Naive thymus-derived CD8-positive, alpha-beta T cell (primary cell): ENCODE measurements at places on chromosomes 11 and 22. TPM values are rescaled to one million over a fixed set of nuclear protein-coding genes. Genes with fewer than 3 reads are reported as not detected.
A peak's percentile ranks its signal among the peaks of the same experiment; 100 is the strongest.

- no peak for DNase-seq
Measured at GRCh38 chr11:47163898-47164297, 12.8 kb downstream of the ARFGAP2 start.

GRCh38 chr11:61342207-61342803 lies 9.3 kb downstream of the TKFC start:
- no peak for DNase-seq

- no peak for DNase-seq
Measured at GRCh38 chr11:12725863-12726682, 51.9 kb downstream of the TEAD1 start.

DNA sequence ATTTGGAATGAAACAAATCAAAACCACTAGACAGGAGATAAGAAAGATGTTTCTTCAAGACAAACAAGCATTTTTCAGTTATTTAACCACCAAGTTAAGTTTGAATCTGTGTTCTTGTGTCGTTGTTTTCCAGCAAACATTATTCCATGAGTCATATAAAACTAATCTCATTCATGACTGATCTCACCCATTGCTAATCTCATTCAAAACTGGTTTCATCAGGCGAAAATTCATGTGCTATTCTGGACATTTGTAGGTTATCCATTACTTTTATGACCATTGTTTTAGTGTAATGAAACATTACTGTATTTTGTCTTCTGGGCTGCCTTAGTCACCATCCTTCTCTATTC lies 221.8 kb downstream of the DDX10 start:
- no peak for DNase-seq

FBLN1 gene
- not detected for polyA plus RNA-seq

BSX gene
- polyA plus RNA-seq, result not detected

VWCE gene
- polyA plus RNA-seq, result not detected

APOA1 gene
- 0.19 TPM for polyA plus RNA-seq

DNA sequence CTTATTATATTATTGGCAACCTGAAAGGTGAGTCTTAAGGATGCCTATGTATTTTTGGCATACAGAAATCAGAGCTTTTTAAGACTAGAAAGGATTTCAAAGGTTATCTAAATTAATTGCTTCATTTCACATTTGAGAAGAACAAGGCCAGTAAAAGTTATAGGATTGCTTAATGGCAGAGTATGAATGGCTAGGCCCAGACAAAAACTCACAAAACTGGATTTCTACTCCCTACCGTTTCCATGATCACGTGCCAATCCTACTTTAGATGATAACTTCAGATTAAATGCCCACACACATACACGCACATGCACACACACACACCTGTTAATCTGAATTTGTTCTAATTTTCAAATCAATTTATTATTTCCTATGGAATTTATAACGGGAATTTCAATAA lies 1.8 kb upstream of the PDE3B start:
- DNase-seq, result no peak

DNA sequence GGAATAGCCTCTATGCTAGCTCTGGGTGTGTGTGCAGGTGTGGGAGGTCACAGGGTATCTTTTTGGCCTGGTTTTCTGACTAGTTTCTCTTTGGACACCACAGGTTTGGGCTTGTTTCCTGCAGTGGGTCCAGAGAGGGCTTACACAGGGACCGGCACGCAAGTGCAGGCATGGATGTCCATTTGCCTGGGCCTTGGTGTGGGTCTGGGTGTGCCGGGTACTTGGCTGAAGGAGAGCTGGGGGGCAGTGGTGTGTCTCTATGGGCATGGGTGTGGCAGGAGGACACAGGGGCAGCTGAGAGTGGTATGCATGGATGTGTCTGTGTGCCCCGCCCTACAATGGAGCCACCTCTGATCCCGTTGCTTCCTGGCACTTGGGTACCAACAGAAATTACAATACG lies 7.5 kb upstream of the KCNJ11 start:
- DNase-seq, result no peak

SMIM35 gene
- polyA plus RNA-seq, result 0.60 TPM

- no peak for DNase-seq
Measured at GRCh38 chr11:45225277-45225676, 60.9 kb downstream of the SYT13 start.

TMEM191C gene
- 1.5 TPM for polyA plus RNA-seq

DNA sequence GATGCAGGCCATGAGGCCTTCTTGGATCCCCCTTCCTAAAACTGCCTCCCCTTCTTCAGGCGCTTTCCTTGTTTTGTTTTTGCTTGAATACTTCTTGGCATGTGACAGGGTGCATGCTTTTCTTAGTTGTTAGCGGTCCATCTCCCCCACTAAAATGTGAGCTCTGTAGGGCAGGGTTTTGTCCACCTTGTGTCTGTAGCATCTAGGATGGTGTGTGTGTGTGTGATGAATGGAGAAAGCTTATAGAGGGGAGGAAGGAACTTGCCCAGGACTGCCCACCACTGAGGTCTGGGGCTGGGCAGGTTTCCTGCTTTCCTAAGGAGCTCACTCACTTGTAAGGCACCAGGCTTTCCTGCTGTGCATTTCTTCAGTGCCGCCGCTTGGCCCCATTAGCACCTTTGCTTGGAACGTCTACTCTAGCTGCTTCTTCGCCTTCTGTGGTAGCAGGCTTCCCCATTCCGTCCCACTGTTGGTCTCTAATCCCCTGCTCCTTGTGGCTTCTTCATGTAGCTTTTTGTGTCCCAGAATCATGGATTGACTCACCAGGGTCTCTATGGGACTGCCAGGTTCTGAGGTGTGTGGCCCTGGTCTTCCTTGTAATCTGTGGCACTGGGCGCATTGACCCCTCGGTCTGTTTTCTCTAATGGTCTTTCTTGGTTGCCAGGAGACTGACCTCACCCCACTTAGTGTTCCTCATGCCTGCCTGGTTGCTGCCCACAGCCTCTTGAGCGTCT lies 3.3 kb downstream of the DGCR8 start:
- DNase-seq, result no peak

OR5J2 gene
- polyA plus RNA-seq, result not detected

- no peak for DNase-seq
Measured at GRCh38 chr11:73012121-73012863, 129.8 kb downstream of the FCHSD2 start.

C11orf91 gene
- polyA plus RNA-seq, result not detected

DNA sequence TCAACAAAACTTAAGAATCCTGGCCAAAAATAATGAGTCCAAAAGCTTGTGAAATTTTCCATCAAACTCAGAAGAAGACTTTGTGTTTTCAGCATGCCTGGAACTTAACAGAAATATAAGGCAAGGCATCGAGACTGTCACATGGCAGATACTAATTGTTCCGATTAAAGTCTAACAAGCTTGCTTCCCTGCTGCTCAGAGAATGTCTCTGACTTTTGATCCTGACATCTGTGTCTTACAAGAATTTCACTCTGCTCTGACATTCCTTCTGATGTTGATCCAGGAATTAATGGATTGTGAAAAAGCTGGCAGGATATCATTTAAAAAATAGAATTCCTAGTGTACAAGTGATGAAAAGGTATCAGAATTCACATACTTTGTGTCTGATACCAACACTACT lies 170.2 kb downstream of the DCDC1 start:
- DNase-seq, result no peak

- DNase-seq, result no peak
Measured at GRCh38 chr11:100600941-100601340, 86.1 kb upstream of the ARHGAP42 start.

DNA sequence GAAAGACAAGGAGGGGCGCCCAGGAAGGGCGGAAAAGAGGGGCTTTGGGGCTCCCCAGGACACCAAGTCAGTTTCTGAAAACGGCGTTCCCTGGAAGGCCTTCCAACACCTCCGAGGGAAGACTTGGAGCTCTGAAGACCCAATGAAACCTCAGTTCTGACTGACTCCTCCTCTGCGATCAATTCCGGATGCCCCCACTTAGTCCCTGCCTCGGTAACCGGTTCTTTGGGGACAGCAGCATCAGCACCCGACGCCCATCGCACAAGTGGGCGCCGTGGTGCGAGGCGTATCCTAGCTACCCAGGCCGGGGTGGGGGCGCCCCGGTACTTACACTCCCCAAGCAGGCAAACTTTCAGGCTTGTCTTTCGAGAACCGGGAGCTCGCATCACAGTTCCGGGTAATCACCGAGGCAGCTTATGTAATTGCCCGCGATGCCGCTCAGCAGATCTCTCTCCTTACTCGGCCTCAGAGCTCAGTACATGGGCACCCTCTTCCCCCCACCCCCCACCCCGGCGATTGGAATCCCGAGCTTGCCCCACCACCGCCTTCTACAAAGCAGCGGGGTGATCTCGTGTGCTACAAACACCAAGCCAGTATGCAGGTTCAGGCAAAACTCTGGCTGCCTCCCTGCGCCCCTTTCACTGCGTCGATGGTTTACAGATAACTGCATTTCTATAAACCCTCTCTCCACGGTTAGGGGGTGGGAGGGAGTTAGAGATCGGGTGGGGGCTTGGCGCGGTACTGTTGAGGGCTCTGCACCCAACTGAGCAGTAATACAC lies 2.0 kb downstream of the TENM4 start:
- no peak for DNase-seq

DNA sequence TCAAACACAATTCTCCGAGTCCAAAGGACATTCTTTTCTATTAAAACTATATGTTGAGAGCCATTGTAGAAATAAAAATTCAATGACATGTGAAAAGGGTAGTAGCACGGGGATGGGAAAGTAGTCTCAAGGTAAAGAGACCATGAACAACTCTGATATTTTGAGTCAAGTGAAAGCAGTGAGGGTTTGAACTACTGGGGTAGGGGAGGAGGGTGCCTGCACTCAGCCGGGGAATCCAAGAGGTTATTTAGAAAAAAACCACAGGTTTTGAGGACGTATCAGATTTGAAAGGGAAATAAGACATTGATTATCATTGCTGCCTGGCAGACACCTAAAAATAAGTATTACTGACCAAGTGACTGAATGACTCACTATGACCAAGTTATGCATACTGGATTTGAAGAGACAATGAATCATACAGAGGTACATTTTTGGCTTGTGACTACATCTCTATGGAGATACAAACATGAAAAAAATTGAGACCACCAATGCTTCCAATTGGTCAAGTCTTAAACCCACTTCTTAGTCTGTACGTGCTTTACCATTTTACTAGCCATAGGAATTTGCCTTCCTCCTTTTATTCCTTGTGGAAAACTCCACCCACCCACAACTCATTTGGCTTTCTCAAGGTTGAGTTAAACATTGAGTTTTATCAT lies 2.2 kb upstream of the OR52H1 start:
- DNase-seq, result no peak

CLMP gene
- 0.12 TPM for polyA plus RNA-seq

GRCh38 chr11:129223260-129223659 lies 31.1 kb upstream of the ARHGAP32 start:
- no peak for DNase-seq

GRCh38 chr11:17827006-17827405 lies 92.4 kb downstream of the KCNC1 start:
- DNase-seq, result no peak

ADM2 gene
- polyA plus RNA-seq, result 0.21 TPM

CRYBA4 gene
- polyA plus RNA-seq, result 0.43 TPM

CATSPERZ gene
- not detected for polyA plus RNA-seq

GRCh38 chr11:75595429-75595828 lies 33.4 kb downstream of the SERPINH1 start:
- DNase-seq, result no peak

DNA sequence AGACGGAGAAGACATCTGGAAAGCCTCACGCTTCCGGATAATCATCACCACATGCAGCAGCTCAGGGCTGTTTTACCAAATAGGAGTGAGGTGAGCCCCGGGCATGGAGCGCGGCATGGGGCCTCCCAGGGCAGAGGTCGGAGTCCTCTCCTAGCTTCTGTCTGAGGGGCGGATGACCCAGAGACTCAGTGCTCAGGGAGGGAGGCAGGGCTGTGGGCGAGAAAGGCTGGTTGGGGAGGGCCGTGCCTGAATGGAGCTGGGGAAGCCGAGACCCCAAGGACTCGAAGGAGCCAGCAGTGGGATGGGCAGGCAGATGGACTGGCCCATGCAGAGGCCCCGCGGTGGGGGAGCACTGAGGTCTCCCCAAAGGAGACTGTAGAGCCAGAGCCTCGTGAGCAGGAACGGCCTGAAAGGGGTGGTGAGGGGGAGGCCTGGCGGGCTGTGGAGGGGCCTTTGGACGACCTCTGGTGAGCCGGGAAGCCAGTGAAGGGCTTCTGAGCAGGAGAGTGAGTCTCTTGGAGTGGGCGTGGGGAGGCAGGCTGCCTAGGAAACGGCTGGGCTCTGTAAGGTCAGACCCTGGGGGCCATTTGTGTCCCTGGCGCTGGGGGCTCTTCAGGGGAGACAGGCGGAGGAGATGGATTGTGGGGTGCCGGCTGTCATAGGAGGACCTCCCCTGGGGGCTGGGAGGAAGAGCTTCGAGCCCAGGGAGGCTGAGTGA lies 24.7 kb upstream of the PANX2 start:
- no peak for DNase-seq

GAB4 gene
- polyA plus RNA-seq, result not detected

GRCh38 chr22:36773935-36774334 lies 2.0 kb downstream of the IFT27 start:
- DNase-seq, result peak; percentile 9

- peak; percentile 75 for DNase-seq
Measured at GRCh38 chr11:75388386-75389275, 10.7 kb upstream of the RPS3 start.

MMP11 gene
- polyA plus RNA-seq, result 6.5 TPM

ZNF280A gene
- not detected for polyA plus RNA-seq

SDHAF2 gene
- polyA plus RNA-seq, result 92.1 TPM

DNA sequence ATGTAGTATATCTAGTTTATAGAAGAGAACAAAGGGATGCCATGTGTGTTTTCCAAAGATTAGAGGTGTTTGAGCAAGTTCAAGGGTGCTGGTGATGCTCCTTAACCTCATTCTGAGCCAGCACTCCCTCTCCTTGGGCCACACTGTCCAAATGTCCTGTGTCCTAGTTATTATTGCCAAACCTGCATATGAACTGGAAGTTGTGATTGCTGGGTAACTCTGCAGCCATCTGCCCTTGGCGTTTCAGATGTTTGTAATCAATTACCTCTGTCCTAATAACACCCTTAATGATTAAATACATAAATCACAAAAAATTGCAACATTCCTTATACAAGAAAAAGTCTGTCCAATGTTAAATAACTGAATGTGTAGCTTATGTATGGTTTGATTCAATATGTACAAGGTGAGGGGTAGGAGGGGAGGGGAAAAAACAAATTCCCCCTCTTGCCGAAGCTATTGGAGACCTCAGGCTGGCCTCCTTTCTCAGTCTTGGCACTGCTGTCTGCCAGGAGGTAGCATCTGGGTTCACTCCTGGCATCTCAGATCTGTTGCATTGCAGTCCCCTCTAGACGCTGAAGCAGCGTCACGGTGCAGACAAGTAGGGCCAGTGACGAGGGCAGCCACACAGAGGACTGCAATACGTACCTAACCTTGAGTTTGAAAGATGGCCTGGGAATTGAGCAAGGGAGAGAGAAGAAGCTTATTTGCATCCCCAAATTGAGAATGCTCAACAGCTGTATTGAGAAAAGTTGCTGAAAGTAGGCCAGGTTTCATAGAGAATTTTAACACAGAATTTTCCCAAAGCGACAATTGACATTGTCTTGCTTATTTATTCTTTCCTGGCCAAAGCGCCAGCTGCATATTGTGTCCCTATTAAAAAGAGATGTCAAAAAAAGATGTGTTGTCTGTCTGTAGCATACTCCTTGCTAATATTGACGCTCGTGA lies 89.6 kb upstream of the ARHGAP32 start:
- no peak for DNase-seq
